ENCODE measurements at places on chromosomes 12 and 14.

DNA sequence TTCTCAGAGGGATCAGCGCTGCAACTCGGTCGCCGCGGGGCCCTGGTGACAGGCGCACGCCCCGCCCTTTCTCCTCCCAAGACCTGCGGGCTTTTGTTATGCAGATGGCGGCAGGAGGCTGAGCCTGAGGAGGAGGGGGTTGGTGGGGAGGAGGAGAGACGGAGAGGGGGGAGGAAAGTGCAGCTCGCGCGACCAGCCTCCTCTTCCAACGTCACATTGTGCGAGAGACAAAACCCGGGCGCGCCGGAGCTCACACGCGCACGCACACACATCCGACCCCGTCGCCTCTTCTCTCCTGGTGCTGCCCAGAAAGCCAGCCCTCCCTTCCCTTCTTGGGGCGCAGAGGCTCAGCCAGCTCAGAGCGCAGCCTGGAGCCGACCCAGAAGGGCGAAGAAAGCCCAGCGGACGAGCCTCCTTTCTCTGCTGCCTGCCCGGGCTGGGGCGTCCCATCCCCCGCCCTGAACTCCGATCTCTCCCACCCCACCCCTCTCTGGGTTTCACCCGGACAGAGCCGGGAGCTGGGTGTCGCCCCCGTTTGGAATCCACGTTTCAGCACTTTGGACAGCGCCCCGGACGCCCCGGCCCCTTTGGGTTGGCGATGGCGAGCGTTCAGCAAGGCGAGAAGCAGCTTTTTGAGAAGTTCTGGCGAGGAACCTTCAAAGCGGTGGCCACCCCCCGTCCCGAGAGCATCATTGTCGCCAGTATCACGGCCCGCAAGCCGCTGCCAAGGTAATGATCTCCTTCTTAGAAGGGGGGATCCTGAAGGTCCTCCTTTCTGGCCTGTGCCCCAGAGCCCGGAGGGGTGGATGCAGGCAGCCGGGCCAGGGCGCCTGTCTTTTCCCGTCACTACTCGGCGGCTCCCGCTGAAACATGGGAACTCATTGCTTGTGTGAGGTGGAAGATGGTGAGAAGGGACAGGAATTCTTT lies at the start of gene SRRM4:
Gene SRRM4, plus strand, starts transcription at position 257 of the 927 bp plus-strand sequence. Its CDS starts 342 bp downstream, at position 599.
- no peak for DNase-seq

GRCh38 chr14:57323721-57324120 lies 55.0 kb downstream of the AP5M1 start:
- no peak for DNase-seq

DNA sequence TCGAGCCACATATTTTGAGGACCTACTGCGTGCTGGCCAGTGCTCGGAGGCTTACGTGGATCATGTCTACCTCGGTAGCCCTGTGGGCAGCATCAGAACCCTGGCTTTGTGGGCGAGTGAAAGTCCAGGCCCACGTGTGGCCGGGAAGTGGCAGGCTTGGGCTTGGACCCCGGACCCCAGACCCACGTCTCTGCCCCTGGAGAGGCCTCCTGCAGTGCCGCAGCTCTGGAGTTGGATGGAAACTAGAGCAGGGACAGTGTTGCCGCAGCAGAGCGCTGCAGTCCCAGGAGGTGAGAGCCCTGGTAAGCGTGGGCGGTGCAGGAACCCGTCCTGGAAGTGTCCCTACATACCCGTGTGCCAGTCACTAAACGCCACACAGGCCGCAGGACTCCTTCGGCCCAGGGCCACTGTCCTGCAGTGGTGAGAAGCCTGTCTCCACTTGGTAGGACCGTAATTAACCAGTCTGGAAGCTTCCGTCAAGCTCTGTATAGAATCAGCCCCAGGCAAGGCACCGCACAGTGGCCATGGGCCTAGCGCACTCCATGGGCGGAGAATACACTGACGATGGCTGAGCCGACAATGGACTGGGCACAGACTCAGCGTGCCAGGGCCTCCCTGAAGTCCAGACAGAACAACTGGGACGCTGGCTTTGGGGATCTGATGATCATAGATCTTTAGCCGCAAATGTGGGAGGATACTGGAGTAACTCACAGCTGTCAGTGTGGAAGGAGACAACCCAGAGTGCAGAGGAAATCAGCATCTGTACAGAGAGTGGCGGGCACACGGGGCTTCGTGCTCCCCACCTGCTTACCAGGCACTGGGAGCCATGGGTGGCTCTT lies 219.5 kb downstream of the KIF26A start:
- DNase-seq, result no peak

DNA sequence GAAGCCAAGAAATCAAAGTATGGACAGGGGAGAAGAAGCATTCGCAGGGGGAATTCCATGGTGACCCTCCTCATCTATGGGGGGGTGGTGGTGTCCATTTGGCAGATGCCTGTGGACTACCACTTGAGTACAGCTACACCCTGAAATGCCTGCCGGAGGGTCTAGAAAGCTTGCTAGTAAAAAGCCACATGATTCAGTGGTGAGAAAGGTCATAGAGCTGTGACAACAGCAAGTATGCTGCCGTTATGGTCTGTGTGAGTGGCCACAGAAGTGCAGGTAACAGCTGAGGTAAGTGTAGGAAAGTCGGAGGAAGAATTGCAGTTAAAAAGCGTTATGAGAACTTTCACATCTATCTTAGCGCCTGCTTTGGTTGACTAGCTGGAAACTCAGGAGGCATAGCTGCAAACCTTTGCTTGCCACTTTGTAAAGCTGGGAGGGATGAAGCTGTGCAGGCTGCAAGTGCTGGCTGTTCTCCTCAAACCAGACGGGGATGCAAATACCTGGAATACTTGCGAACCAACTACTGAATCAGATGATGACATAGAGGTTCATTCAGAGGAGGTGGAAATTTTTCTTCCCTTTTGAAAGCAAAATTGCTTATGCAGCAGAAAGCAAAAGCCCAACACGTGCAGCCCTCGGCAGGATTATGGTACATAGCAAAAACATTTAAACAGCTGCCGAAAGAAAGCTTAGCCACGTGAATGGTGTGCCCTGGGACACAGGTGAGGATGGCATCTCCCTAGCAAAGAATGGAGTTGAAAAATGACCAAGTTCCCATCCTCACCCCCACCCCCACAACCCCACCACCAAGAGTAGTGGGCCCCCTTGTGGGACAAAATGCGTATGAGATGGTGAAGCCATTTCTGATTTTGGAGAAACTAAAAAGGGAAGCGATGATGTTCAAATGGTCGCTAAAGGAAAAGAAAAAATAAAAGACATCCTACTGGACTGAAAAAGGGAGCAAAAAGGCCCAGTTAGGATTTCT lies 287.0 kb downstream of the RERGL start:
- DNase-seq, result no peak

- no peak for DNase-seq
Observed at GRCh38 chr14:100303179-100303578, 3.1 kb downstream of the SLC25A29 start.

DNA sequence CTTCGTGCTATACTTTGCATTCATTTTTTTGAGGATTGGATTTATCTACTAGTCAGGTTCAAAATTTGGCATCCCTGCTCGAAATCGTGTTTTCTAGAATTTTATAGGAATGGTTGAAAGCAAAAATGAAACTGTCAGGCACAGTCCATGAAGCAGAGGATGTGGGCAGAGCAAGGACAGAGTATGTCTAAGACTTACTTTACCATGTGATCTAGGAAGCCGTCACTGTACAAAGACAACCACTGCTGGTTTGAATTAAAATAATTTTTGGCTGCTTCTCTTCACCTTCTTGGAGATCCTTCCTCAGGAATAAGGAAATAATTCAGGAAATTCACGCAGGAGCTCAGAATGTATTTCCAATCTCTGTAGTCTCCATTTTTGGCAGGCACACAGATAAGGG lies 31.6 kb upstream of the SGPP1 start:
- DNase-seq, result no peak

DNA sequence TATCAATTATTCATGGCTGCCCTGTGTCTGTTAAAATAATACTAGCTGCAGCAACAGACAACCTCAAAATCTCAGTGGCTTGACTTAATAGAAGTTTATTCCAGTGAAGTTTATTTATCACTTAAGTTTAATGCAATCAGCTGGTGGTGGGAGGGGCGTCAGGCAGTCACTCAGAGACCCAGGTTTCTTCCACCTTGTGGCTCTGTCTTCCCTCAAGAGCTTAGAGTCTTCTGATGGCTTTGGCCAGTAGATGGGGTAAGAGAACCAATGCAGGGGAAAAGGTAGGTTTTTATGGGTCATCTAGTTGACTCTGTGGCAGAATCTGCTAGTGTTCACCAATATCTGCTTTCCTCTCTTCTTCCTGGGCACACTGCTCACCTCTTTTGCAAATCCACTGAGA lies 668.9 kb downstream of the AACS start:
- no peak for DNase-seq

DNA sequence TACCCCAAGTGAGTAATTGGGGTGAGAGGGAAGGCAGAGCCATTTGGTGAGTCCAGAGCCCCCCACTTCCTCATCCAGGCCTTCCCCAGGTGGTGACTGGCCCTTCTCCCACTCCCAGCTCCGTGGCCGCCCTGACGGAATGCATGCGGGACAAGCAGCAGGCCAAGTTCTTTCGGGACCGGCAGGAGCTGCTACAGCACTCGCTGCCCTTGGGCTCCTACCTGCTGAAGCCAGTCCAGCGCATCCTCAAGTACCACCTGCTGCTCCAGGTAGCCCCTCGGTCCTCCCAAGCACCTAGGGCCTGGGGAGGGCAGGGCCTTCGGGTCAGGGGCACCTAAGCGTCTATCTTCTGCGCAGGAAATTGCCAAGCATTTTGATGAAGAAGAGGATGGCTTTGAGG lies 26.5 kb downstream of the PLEKHG3 start:
- no peak for DNase-seq

- DNase-seq, result no peak
Observed at GRCh38 chr12:52149182-52149641, 42.6 kb downstream of the KRT80 start.

DNA sequence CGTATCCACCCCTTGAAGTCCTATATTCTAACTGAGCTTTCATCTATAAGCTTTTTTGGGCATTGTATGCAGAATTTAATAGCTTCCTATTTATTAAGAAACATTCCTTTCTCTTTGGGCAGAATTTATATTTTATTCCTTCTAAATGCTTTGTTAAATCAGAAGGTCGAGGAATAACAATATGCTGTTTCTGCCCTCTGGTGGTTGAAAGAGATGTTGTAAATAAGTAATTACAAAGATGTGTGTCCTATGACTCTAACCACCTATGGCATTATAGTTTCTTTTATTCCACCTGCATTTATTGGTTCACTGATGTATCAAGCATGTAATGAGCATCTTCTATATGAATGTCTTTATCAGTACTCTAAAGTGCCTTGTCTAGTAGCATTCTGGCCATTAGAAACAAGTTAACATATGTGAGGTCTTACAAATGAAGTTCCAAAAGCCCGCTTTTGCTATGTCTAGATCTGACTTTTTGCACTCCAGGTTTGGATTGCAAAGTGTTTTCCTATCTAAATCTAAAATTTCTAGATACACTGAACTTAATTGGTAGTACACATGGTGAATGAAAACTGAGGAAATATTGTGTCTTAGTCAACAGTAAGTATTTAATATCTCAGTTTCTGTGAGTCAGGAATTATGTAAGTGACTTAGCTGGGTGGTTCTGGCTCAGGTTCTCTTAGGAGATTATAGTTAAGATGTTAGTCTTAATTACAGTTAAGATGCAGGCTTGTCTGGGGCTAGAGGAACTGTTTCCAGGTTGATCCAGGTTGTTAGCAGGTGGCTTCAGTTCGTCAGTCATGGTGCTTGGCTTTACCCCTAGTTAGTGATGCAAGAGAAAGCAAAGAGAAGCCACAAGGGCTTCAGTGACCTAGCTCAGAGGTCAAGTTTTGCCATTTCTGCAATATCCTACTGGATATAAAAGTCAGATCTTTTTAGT lies 57.5 kb downstream of the PLEKHA5 start:
- peak; percentile 35 for DNase-seq

- no peak for DNase-seq
Observed at GRCh38 chr14:88016768-88017167, 11.8 kb downstream of the GPR65 start.

- DNase-seq, result no peak
Observed at GRCh38 chr14:95355422-95355821, 35.7 kb upstream of the CLMN start.

DNA sequence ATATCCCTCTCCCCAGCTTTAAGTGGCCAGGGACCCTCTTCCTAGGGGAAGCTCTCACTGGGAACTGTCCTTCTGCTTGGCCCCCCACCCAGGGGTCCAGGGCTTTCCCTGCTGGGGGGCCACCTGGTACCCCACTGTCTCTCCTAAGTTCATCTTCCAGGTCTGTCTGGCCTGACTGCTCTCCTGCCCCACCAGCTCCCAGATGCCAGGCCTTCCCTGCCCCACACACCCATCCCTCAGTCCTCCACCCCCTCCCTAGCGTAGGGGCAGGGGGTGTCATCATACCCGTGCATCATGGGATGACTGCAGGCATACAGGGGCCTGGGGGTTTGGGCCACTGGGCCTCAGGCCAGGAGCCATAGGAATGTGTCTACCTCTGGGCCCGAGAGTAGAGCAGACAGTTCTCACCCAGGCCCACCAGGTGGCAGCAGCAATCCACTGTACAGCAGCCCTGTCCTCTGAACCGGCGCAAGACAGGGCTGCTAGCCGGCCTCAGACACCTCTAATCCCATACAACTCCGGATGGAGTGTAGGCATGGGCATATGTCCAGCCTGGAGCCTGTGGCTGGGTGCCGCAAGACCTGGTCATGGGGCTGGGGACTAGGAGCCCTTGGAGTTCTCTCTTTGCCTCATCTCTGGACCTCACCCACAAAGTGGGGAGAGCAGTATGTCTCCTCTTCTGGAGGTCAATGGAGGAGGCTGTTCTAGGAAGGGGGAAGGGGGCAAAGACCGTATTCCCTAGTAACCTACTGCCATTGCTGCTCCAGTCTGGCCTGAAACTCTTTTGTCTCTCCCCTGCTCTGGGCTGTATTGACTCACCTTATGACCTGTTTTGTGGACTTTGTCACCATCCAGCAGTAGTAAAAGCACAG lies 10.0 kb upstream of the SMARCD1 start:
- peak; percentile 65 for DNase-seq

DNA sequence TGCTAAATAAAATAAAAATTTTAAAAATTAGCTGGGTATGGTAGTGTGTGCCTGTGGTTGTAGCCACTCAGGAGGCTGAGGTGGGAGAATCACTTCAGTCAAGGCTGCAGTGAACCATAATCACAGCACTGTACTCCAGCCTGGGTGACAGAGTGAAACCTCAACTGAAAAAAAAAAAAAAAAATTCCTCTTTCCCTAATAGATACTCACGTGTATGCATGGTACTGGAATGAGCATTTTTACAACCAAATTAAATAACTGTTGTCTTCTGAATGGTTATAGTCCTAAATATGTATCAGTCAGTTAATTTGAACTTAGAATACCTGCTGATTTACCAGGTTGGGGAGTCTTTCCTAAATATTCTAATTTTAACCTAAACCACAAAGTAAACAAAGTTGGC lies 98.3 kb upstream of the ATF1 start:
- no peak for DNase-seq

GRCh38 chr14:83909507-83909906 lies 1620.4 kb upstream of the FLRT2 start:
- DNase-seq, result no peak

DNA sequence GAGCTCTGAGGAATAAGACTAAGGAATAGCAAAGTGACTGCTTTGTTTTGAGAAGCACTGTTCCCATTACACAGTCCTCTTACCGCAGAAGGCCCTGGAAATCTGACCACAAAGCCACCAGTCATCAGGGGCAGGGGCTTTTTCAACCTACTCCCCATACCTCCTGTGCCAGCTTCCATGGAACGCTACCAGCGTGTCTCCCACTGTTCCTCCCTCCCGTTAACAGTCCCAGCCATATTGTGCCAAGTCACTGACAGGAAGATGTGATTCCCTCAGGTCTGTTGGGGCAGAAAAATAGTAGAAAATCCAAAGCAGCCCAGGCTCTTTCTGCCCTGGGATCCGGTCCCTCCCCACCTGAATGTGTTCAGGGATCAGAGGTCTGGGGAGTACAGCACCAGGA lies 46.6 kb upstream of the VPS33A start:
- DNase-seq, result no peak

GRCh38 chr14:104343690-104344640 lies 205.6 kb downstream of the KIF26A start:
- DNase-seq, result no peak

All from smooth muscle cell of the brain vasculature (primary cell).